ENCODE measurements at places on chromosomes 12 and 14.
A peak's percentile ranks its signal among the peaks of the same experiment; 100 is the strongest.

DNA sequence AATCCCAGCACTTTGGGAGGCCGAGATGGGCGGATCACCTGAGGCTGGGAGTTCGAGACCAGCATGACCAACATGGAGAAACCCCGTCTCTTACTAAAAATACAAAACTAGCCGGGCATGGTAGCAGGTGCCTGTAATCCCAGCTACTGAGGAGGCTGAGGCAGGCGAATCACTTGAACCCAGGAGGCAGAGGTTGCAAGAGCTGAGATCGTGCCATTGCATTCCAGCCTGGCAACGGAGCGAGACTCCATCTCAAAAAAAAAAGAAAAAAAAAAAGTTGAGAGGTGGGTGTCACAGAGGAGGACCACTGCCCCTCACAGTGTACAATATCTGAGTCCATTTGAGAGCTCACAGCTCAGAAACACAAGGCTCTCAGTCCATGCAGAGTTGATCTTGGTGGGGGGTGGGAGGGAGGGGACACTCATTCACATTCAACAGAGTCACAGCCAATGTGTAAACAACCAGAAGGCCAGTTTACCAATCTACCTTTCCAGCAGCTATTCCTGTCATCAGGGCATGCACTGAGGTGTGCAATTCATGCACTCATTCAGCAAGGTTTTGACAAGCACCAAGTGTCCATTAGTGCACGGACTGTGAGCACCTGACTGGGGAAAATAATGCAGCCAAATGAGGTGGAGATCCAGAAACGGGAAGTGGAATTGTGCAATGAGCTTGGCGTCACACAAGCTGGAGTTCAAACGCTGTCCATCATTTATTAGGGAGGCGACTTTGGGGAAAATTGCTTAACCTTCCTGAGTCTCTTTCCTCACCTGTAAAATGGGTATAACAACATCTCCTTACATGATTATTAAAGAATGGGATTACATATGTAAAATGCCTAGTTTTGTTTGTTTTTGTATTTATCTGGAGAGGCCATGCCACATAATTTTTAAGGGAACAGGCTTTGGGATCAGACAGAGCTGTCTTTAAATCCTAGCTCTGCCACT lies 4.4 kb upstream of the EIF5 start:
- peak; percentile 54 for DNase-seq

- DNase-seq: no peak
These were observed 77.8 kb downstream of the FERMT2 start for GRCh38 chr14:52873065-52873464.

GRCh38 chr12:66144791-66145754 lies 14.5 kb upstream of the LLPH start:
- peak; percentile 81 for DNase-seq

- no peak for DNase-seq
These were observed 174.5 kb downstream of the KTN1 start for GRCh38 chr14:55754471-55754870.

- no peak for DNase-seq
These were observed 17.1 kb upstream of the SERPINA1 start for GRCh38 chr14:94405486-94405885.

DNA sequence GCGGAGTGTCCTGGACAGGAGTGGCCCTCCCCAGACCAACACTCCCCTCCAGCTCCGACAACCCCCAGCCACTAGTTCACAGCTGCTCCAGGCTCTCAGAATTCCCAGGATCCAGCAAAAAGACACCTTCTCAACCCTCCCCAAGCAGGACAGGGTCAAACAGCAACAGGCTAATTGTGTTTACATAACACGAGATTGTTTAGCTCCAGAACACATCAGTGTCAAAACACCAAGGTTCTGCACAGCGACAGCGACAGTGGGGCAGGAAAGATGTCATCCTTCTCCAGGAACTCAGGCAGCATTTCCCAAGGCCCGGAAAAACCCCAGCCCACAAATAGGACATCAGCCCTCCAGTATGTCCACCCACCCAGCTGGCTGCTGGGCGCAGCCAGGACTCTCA lies 16.5 kb downstream of the ITPK1 start:
- DNase-seq: no peak

- no peak for DNase-seq
These were observed 11.2 kb downstream of the DHRS7 start for GRCh38 chr14:60153991-60154390.

DNA sequence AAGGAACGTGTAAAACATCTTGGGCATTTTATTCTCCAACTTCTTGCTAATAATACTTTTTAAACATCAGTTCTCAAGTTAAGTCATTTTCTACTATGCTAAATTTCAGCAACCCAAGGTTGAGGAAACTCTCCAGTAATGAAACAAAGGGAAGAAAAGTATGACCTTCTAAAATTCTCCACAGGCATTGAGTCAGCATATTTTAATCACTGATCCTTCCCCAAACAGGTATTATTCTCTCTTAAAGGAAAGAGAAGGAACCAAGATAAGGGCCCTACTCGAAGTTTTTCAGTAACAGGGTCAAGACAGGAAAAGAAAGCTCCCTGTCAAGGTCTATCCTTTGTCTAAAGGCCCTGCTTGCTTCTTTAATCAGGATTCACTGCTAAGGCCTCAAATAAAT lies 3.0 kb downstream of the KICS2 start:
- no peak for DNase-seq
